ENCODE measurements at places on chromosomes 3 and 15.

DNA sequence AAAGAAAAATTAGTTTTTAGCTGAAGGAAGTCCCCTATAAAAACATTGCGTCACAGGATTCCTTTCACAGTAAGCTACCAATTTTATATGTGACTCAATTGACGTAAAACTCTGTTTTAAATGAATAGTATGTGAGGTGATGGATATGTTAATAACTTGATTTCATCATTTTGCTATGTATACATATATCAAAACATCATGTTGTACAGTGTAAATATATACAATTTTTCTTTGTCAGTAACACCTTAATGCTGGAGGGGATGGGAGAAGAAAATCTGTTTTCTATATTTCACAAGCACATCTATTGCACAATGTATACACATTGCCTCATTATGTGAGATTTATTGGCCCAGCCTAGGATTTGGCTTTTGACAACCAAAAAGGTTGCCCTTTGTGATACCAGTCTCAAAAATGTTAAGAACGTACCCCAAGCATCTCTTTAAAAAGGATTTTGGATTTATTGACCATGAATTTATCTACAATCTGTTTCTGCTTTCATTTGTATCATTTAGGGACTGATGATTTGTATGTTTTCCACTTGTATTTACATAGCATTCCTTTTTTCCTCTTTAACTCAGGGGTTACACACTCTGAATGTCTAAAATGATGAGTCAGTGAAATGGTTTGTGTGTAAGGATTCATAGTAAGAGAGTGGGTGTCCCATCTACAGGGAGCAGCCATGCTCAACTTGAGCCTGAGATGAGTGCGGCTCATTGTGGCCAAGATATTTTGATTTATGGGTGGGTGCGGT, 62.6 kb downstream of the CRTC3 start:
- DNase-seq: no peak

GRCh38 chr15:59543721-59544547, 67.6 kb upstream of the GCNT3 start:
- DNase-seq: peak; percentile 58

GRCh38 chr15:78192826-78193594, 41.4 kb downstream of the ACSBG1 start:
- no peak for DNase-seq

- DNase-seq: no peak
These were observed 13.1 kb upstream of the PRKCD start for GRCh38 chr3:53147903-53148400.

DNA sequence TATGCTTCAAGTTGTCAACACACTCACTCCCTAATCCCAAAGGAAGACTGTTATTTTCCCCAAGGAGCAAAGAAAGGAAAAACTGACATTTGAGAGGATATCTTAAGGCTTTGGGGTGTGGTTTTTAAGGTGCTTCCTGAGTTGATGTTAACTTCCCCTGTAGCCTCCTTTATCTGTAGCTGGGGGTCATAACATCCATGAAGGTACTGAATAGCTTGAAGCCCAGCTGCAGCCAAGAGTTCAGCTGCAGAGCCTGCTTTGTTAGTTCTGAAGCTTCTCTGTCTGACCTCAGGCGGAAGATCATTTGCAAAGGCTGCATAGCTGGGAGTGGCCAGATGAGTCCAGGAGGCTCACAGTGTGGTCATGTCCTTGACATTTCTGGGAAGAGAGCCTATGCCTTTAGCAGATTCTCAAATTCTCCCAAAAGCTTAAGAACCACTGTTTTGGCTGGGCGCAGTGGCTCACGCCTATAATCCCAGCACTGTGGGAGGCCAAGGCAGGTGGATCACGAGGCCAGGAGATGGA, 165.4 kb downstream of the SV2B start:
- DNase-seq: no peak

- no peak for DNase-seq
These were observed 57.1 kb upstream of the POU1F1 start for GRCh38 chr3:87333393-87333892.

- DNase-seq: no peak
These were observed 1.5 kb upstream of the SLC35G2 start for GRCh38 chr3:136817448-136817847.

DNA sequence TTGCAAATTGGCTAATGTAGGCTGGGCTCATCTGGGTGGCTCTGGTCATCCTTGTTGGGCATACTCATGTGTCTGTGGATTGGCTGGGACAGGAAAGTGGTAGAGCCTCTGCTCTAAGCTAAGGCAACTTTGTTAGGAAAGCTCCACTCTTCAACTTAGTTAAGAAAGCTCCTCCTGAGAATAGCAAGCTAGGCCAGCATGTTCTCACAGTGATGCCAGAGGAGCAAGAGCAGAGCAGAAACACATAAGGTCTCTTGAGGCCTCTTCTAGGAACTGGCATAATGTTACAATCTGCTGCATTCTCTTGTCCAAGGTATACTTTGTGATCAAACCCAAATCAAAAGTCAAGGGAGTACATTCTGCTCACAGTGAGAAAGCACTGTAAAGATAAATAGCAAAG, 158.6 kb upstream of the RORA start:
- no peak for DNase-seq

GRCh38 chr3:170154569-170155143, 26.9 kb downstream of the PHC3 start:
- no peak for DNase-seq

DNA sequence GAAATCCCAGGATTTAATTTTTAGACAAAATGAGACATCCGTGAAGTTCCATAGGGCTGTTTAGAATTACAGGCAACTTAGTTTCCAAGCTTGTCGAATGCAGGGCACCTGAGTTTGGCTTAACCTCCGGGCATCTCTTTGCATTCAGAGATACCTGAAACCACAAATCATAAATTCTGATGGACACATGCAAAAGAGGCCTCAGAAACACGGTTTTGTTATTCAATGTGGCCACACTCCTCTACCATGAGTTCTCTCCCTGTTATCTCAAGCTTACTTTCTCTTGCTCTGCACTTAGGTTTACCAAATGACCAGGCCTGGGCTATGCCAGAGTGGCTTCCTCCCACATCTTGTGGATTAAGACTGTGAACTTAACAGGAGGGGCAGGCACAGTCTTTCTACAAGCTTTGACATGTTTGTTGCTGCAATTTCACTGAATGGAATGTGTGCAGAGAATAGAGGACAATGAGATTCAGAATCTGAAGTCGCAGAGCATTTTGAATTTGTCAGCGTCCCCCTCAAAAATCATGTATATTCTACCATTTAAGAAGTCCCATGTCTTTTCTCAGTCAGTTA, 137.7 kb downstream of the TPRG1 start:
- DNase-seq: no peak

DNA sequence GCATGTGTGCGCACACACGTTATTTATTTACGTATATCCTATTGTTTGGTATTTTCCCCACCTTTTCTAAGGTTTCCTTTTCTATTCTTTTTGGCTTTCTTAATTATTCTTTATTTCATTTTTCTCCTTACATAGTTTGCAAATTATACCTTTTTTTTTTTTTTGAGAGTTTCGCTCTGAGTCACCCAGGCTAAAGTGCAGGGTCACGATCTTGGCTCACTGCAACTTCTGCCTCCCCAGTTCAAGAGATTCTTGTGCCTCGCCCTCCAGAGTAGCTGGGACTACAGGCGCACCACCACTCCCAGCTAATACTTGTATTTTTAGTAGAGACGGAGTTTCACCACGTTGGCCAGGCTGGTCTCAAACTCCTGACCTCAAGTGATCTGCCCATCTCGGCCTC, 20.0 kb upstream of the CILP start:
- DNase-seq: no peak

Measured in inflammatory macrophage (primary cell).